ENCODE measurements at places on chromosomes 12 and 14.

DNA sequence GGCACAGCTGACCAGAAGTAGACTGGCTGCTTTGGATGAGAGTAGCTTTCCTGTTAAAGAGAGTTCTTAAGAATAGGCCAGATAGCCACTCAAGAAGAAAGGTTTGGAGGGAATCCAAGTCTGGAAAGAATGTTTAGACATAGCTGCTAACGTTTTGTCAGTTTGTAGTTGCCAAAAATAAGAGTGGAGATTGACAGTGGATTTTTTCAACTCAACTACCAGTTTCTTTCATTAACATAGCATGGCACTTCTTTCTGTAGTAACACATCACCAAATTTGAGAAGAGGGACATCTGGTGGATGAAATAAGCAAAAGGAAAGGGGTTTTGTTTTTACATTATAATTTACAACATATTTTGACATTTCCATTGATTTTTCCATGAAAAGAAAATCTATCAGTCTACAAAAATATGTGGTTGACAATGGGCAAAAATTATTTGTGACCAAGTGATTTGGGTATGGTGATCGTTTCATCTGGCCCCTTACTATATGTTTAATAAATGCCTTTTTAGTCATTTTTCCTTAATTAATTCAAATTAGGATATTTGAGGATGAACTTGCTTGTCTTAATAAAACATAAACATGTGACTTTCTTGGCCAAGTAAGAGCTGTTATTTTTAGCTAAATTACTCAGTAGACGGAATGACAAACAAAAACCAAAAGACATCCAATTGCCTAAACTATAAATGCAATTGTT is 71.1 kb downstream of the PTPRR start:
- DNase-seq = peak; percentile 36

- no peak for DNase-seq
Measured at GRCh38 chr12:92729773-92730305, 27.1 kb downstream of the PLEKHG7 start.

GRCh38 chr12:67428431-67428830 is 159.3 kb downstream of the CAND1 start:
- DNase-seq = peak; percentile 60

- DNase-seq = no peak
Measured at GRCh38 chr14:90503582-90503981, 106.8 kb downstream of the CALM1 start.

DNA sequence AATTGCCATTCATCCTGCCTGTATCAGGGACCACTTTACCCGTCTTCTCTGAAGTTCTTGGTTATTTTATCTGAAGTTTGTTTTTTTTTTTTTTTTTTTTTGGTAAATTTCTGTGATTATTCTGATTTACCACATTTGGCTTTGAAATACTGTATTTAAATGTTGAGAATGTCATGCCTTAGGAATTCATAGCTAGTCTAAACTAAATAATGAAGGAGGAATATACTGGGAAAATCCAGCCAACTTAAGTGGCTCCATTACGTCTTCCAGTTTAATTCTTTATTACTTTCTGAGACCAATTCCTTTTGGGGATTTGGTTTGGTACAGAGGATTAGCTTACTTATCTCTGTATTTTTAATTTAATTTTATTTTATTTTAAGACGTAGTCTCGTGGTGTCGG is 60.3 kb upstream of the KCNMB4 start:
- no peak for DNase-seq

GRCh38 chr14:105817971-105818711 is 291.8 kb downstream of the TMEM121 start:
- no peak for DNase-seq

DNA sequence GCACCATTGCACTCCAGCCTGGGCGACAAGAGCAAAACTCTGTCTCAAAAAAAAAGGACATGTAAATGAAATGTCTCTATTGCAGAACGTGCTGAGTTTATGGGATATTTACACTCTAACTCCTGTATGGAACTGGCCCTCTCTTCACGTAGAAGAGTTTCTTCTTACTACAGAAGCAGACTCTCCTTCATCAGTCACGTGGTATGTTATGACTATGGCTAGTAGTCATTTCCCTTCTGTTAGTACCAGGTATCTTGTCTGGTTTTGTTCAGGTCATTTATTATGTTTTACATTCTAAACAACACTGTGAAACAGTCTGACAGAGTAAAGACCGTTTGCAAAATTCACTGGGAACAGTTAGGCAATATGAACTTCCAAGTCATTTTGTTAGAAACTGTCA is 20.3 kb downstream of the KNTC1 start:
- DNase-seq = peak; percentile 27

GRCh38 chr12:119036878-119037825 is 55.8 kb downstream of the SRRM4 start:
- DNase-seq = no peak

- DNase-seq = no peak
Measured at GRCh38 chr12:49939707-49940106, 10.8 kb upstream of the AQP2 start.

GRCh38 chr12:12048266-12048665 is 22.5 kb upstream of the BCL2L14 start:
- no peak for DNase-seq

- DNase-seq = no peak
Measured at GRCh38 chr14:96920023-96920422, 122.8 kb downstream of the VRK1 start.

- DNase-seq = peak; percentile 60
Measured at GRCh38 chr14:59415836-59416602, 49.2 kb downstream of the GPR135 start.

DNA sequence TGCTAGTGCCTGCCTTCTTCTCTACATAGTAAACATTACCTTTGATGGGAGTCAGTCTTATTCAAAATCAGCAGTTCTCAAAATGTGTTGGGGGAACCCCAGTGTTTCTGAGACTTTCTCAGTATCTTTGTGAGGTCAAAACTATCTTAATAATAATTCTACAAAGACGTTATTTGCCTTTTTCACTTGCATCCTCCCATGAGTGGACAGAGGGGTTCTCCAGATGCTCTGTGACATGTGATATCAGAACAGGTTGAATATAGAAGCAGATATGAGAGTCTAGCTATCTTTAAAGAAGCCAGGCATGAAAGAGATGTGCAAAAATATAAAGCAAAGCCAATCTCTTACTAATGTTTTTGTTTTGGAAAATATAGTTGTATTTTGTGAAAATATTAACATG is 144.7 kb downstream of the KTN1 start:
- no peak for DNase-seq

DNA sequence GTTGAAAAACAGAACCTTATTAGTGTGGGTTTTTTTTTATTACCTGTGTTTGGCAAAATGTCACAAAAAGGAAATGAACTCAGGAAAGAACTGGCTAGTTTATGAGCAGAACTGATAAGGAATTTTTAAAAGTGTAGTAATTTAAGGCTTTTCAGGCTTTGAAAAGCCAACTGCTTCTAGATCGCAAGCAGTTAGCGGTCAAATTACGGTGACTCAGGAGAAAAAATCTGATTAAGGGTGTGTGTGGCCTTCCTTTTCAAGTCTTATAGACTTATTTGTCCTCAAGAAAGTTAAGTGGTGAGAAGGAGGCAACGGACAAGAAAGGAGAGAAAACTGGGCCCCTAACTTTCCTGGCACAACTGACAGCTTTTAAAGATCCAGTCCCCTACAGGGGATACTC is 33.4 kb downstream of the PDZRN4 start:
- DNase-seq = no peak

GRCh38 chr12:116838365-116838764 is 42.9 kb downstream of the HRK start:
- no peak for DNase-seq
